ENCODE measurements at places on chromosomes 16 and 17. TPM values are rescaled to one million over a fixed set of nuclear protein-coding genes. Genes with fewer than 3 reads are reported as not detected.

Gene KRTAP2-4
- total RNA-seq: not detected

Gene SPN
- total RNA-seq: 0.14 TPM

Gene MGAT5B
- total RNA-seq: 3.0 TPM

Gene STX1B
- 1.0 TPM for total RNA-seq

Gene MEOX1
- total RNA-seq: 17.2 TPM

Gene CCL3
- total RNA-seq: not detected

Gene HCRT
- total RNA-seq: not detected

Gene COQ9
- 96.0 TPM for total RNA-seq

Gene HES7
- not detected for total RNA-seq

Gene MRPL38
- total RNA-seq: 93.5 TPM

DNA sequence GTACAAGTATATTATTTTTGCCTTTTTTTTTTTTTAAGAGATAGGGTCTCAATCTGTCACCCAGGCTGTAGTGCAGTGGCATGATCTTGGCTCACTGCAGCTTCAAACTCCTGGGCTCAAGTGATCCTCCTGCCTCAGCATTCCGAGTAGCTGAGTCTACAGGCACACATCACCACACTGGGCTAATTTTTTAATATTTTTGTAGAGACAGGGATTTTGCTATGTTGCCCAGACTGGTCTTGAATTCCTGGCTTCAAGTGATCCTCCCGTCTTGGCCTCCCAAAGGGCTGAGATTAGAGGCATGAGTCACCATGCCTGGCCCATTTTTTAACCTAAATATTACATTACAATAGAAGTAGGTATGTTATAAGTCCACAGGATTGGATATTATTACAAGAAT is 3.2 kb downstream of the TERB1 start:
- no peak for DNase-seq

DNA sequence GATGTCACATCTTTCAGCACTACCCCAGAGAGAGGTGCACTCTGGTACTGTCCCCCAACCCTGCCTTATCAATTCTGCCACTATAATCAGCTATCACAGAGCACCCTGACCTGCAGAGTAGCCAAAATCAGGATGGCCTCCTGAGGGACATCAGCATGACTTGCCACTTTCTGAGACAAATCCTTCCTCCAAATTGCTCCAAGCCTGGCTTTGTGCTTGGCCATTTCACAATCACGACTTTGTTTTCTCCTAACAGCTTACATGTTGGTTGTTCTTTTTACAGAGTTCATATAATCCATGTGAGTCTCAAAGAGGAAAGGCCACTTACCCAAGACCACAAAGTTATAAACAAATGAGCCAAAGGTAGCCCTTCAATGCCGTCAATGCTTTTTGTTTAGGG is 449.0 kb upstream of the CDH5 start:
- no peak for DNase-seq

DNA sequence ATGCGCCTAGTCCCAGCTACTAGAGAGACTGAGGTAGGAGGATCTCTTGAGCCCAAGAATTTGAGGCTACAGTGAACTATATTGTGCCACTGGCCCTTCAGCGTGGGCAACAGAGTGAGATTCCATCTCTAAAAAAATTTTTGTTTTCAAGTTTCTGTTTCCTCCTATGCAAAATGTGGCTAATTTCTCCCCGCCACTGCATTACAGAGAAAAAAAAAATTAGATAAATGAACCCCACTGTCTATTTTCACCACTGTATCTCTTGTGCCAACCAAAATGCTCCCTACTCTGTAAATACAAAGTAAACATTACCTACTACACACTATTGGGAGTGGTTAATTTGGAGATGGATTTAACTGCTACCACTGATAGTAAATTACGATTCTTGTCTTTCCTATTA is 2.0 kb downstream of the MARF1 start:
- no peak for DNase-seq

- no peak for DNase-seq
Measured at GRCh38 chr17:73705594-73705993, 61.3 kb upstream of the SDK2 start.

DNA sequence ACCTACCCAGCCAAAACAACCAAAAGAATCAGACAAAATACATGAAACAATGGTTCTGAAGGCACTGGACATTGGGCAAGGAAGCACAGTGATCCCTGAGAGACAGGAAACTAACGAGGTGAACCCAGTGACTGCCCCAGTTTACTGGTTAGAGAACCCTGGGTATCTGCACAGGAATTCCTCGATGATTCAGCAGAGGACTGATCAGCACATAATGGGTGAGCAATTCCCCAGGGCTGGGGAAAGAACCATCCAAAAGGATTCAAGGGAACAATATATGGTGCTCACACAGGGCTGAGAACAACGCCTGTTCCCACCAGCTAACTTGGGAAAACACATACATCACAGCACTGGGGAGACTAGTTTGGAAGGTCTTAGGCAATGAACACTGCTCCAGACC is 167.2 kb downstream of the PARN start:
- DNase-seq: no peak

DNA sequence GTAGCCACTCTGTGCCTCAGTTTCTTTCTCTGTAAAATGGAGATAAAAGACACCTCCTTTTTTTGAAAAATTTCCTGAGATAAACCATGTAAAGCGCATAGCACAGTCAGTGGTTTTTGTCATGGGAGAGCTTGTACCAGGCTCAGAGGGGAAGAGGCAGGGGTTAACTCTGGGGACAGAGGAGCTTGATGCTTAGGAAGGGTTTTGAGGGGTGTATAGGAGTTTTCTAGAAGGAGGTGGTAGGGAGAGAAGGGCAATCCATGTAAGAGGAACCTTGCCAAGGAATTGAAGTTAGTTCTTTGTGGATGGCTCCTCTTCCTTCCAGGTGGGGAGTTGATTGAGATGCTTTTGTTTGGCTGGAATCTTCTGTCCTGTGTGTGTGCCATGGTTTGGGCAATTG is 131.9 kb upstream of the GSE1 start:
- DNase-seq: no peak

DNA sequence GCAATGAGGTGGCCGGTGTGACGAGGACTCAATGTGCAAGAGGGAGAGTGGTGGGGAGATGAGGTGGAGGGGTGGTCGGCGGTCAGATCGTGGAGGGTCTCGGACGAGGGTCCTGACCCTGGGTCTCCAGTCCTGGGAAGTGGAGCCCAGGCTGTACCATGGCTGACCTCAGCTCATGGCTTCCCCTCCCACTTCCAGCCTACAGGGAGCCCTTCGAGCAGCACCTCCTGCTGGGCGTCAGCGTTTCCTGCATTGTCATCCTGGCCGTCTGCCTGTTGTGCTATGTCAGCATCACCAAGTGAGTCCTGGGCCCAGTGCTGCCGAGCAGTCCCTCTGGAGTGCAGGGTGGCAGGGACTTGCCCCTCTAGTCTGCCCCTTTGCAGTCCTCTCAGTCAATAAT is 41.8 kb downstream of the IL4R start:
- no peak for DNase-seq

DNA sequence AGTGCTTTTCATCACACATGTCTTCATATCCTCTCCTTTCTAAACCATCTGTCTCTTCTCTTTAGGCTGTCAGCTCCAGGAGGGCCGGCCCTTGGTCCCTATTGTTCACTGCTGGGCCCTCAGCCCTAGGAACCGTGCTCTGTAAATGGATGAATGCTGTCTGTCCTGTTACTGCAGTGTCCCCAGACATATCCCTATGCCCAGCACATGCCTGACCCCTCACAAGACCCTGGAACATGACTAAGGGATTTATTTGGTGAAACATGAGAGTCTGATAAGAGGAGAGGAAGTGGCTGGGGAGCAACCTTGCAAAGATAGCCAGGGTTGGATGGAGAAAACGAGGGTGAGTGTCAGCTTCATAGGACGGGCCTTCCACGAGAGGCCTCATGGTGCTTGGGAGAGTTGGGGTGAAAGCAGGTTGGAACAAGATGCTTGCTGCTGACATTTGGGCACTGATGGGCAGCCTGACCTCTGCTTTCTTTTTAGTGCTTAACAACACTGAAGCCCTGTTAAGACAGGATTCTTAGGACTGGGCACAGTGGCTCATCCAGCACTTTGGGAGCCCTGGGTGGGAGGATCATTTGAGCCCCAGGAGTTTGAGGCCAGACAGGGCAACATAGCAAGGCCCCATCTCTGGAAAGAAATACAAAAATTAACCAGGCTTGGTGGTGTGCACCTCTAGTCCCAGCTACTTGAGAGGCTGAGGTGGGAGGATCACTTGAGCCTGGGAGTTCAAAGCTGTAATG is 39.0 kb downstream of the ABCC1 start:
- no peak for DNase-seq

DNA sequence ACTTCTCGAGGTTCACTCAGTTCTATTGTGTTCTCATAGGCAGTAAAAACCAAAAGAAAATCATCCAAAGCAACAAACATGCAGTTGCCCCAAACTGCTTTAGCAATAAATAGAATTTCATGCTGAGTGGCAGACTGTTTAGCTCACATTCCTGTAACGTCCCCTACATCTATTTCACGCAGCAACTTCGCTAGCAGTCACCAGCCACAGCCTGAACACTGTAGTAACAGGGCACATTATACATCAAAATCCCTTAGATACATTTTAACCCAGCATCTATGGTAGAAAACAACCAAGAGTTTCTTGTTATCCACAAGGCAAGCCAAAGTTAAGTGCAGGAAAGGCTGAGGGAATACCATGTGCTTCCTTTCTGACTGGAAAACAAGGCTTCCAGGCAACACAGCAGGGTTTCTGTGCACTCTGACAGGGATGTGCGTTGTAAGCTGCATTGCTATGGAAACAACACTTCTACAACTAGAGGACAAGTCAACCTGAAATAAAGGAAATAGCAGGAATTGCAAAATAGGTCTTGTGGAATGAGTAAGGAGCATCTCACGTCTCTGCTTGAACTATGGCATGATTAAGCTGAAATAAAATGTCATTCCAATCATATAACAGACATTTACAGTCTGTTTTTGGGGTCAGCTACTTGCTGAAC is 55.4 kb downstream of the CFDP1 start:
- DNase-seq: no peak

Data from type B pancreatic cell (in vitro differentiated cells).